ENCODE measurements at places on chromosomes 4 and X.

GRCh38 chr4:38141808-38142500, 181.8 kb downstream of the PTTG2 start:
- no peak for DNase-seq

DNA sequence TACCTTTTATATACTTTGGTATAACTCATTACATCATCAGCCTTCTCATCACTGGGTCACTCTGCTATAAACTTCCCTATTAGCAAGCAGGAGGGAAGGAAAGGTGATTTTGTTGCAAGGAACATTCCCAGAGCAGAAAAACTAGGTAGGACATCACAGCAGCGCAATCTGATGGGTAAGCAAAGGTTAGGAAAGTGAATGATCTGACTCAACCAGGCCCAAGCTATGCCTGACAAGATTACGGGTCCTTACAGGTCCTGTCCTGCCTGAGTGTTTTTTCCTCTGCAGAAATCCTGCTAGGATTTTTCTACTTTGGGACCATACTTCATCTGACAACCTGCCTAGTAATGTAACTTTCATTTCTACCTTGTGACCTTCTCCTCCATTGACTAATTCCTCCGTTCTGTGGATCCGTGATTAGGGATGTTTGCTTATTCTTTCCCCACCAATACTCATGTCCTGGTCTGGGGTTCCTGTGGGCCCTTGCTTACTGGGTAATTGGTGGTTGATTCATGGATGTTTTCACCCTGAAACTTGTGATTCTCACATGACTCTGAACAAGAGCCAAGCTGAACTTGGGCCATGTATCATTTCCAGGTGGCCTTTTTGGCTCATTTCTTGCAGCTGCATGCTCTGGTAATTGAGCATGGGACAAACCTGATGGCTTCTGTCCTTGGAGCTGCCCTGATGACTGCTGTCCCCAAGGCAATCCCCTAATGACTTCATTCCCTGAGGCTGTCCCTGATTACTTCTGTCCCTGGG, 111.9 kb upstream of the KIT start:
- DNase-seq, result no peak

GRCh38 chr4:132063829-132064228, 1085.3 kb upstream of the PCDH10 start:
- DNase-seq, result no peak

- no peak for DNase-seq
These were observed 36.6 kb upstream of the BTC start for GRCh38 chr4:74830928-74831327.

DNA sequence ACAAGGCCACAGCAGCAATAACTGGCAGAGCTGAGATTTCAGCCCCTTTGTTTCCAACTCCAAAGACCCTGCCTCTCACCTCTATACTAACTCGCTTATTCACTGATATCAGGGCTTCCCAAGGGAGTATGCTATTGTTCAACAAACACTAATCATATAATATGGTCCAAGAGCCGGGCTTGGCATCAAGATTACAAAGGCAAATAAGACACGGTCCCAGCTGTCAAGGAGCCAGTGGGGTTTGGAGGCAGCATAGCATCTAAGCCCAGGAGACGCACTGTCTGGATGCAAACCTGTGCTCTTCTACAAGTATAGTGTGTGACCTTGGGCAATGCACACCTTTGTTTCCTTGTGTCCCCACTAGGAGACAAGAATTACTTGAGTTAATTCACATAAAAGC, 28.7 kb downstream of the PAPSS1 start:
- DNase-seq, result no peak

- DNase-seq, result no peak
These were observed 364.8 kb downstream of the PCDH10 start for GRCh38 chr4:133513901-133514300.

GRCh38 chrX:11537141-11537540, 128.6 kb downstream of the ARHGAP6 start:
- DNase-seq, result no peak

- DNase-seq, result no peak
These were observed 1.6 kb upstream of the ASB5 start for GRCh38 chr4:176270669-176271068.

GRCh38 chrX:51876441-51876840, 17.0 kb upstream of the MAGED1 start:
- no peak for DNase-seq

- no peak for DNase-seq
These were observed 875.5 kb upstream of the INTU start for GRCh38 chr4:126757219-126757618.

- DNase-seq, result no peak
These were observed 60.4 kb downstream of the EFNB1 start for GRCh38 chrX:68889249-68889648.

DNA sequence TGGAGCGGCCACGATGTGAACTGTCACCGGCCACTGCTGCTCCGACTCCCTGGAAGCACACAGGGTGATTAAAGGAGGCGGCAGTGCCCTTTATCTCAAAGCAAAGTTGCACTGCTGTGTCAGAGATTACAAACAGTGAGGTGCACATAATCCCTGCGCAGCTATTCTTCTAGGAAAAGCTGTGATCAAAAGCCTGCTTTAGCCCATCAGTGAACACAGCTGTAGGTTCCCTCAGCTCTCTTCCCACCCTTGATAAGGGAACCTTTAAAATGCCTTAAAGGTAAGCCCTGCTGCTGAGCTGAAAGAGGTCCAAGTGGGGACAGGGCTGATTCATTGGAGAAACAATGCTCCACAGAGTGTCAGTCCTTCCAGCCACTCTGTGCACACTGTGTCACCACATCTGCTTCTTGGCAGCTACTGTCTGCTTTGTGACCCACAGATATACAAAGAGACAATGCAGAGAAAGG, 127.6 kb downstream of the EIF4E start:
- no peak for DNase-seq

DNA sequence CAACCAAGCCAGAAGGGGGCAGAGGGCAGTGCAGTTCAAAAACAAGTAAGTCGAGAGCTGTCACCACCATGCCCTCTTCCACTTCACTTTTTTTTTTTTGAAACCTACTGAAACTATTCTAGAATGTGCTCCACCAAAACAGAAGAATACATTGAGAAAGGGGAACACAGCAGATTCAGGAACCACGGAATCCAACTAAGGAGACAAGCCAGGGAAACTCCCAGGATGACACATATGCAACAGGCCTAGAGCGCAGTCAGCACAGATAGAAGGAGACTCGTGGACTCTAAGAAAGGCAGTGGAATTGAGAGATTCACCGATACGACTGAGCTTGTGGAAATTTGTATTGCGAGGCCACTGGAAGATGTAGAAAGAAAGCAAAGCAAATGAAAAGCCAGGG, 66.1 kb downstream of the PHKA2 start:
- no peak for DNase-seq

- no peak for DNase-seq
These were observed 9.5 kb downstream of the BCOR start for GRCh38 chrX:40088299-40088625.
